GM23248 (cell line): ENCODE measurements at places on chromosomes 2 and 18.

DNA sequence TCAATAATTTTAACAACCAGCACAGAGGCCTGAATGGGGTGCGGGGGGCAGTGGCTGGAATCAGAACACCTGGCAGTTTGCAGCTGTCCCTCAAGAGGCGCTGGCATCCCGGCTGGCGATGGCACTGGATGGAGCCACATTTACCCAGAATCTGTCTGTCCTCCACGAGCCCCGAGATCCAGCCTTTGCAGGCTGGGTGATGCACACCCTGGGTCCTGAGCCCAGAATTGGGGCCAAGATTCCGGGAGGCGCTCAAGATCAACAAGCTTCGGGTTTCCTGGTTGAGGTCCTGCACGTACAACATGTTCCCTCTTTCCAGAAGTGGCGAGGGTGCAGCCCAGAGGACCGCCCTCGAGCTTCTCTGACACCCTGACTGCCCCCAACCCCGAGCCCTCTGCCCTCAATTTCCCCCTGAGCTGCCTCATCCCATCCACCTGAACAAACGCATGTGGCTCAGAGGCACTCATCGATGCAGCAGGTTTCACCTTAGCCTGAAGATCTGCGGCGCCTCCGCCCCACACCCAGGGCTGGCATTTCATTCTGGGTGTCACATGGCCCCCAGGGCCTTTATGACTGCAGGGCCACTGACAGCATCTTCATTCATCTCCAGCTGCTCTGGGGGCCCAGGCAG lies 97.5 kb downstream of the TFCP2L1 start:
- H3K4me1 ChIP-seq = no peaks in the 10 kb centered on the region
- no peak overlapping the region for H3K4me3 ChIP-seq
- no peaks in the 10 kb centered on the region for H3K36me3 ChIP-seq
- H3K27me3 ChIP-seq = no peaks in the 10 kb centered on the region

DNA sequence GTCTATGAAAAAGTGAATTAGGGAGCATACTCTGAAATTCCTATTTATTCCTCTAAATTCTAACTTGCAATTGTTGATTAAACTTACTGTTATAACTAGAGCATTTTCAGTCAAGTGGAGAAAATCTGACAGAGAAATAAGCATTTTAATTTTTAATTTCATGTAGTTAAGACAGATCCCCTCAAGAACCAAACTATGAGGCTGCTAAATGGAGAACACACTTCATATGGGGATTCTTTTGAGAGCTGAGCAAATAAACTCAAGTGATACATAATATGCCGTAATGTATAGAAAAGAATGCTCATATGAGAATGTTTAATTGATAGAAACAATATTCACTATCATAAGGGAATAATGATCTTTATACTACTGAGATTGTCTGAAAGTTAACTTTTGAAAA lies 340.8 kb downstream of the ERBB4 start:
- no peak overlapping the region for H3K4me3 ChIP-seq
- H3K4me1 ChIP-seq = no peaks in the 10 kb centered on the region
- no peak for DNase-seq
- no peaks in the 10 kb centered on the region for H3K27me3 ChIP-seq
- H3K27ac ChIP-seq = no peak overlapping the region

- no peak overlapping the region for H3K27ac ChIP-seq
- H3K36me3 ChIP-seq = no peaks in the 10 kb centered on the region
- H3K4me3 ChIP-seq = no peak overlapping the region
- H3K27me3 ChIP-seq = peaks cover 31% of the 10 kb centered on the region
- peak; percentile 13 for DNase-seq
These were observed 4.7 kb downstream of the LONRF2 start for GRCh38 chr2:100317634-100318033.

DNA sequence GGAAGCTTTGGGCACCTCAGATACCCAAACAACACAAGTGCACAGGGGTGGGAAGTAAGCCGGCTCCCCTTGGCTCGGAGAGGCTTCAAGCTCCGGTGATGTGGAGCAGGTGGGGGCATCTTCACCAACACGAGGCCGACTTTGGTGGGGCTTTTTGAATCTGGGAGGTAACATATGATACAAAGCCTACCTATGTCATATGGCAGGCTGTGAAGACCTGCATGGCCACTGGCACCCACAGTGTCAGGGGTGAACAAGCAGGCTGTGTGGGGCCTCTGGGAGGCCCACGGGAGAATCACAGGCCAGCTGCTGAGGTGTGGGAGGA lies 109.0 kb downstream of the EIPR1 start:
- H3K36me3 ChIP-seq = no peaks in the 10 kb centered on the region
- no peak overlapping the region for H3K4me3 ChIP-seq
- no peaks in the 10 kb centered on the region for H3K27me3 ChIP-seq

DNA sequence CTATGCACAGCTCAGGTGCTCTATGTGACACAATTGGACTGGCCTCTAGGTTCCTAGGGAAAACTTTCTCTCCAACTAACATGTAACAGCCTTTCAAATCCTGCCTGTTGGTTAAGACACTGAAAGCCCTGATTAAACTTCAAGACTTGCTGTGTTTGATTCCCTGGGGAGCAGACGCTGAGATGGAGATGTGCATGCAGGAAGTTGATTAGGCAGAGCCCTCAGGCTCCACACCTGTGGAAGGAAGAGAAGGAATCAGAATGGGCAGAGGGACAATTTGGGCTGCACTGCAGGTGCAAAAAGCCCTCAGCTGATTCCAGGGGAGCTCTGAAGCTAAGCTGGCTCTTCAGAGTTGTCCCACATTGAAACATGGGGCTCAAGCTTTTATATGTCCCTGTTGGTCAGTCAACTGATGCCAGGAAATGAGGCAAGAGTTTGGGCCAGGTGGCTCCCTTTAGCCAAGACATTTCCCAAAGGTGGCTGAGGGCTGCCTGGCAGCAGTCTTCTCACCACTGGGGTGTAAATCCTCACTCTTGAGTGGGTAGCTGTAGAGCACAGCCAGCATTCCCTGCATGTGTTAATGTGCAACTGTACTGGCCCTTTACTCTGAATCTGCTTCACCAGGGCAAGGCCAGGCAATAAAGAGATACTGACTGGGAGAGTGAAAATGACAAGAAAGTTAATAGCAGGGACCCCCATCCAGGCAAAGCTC lies 199.5 kb upstream of the DDX18 start:
- H3K4me3 ChIP-seq = no peak overlapping the region
- no peak overlapping the region for H3K27ac ChIP-seq
- no peaks in the 10 kb centered on the region for H3K27me3 ChIP-seq
- no peaks in the 10 kb centered on the region for H3K36me3 ChIP-seq

GRCh38 chr18:13302457-13303225 lies 84.1 kb downstream of the LDLRAD4 start:
- no peak overlapping the region for H3K27ac ChIP-seq
- no peaks in the 10 kb centered on the region for H3K36me3 ChIP-seq
- H3K4me3 ChIP-seq = no peak overlapping the region
- no peak for DNase-seq
- H3K4me1 ChIP-seq = no peaks in the 10 kb centered on the region
- no peaks in the 10 kb centered on the region; the same call in 1 of the 2 replicates for H3K27me3 ChIP-seq

DNA sequence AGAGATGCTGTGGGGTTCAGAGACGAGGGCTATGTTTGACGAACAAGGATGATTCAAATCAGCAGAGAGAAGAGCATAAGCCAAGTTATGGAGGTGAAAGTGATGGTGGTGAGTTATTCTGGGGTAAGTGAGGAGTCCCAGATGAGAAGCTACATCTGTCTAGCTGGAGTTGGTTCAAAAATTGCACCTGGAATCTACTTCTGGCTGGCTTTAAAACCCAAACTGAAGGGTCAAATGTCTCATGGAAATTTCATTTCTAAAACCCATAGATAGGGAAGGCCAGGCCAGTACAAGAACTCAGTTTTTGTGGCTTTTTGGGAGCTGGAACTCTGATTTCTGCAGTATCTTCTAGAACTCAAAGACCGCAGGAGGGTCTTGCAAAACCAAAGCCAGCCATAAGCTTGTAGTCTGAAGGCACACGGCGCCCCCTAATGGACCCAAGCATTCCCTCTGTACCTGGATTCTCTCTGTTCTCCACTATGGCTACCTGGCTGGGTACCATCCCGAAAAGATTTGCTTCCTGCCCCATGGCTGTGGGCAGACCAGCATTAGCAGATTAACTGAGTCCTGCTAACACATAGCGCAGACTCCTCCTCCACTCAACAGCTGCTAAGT lies 229.1 kb upstream of the SLC14A2 start:
- no peak overlapping the region for H3K4me3 ChIP-seq
- no peak overlapping the region for H3K27ac ChIP-seq
- H3K36me3 ChIP-seq = no peaks in the 10 kb centered on the region
- DNase-seq = peak; percentile 48
- H3K27me3 ChIP-seq = no peaks in the 10 kb centered on the region
